Amniotic epithelial cell (primary cell): ENCODE measurements at places on chromosomes 6 and 20.

DNA sequence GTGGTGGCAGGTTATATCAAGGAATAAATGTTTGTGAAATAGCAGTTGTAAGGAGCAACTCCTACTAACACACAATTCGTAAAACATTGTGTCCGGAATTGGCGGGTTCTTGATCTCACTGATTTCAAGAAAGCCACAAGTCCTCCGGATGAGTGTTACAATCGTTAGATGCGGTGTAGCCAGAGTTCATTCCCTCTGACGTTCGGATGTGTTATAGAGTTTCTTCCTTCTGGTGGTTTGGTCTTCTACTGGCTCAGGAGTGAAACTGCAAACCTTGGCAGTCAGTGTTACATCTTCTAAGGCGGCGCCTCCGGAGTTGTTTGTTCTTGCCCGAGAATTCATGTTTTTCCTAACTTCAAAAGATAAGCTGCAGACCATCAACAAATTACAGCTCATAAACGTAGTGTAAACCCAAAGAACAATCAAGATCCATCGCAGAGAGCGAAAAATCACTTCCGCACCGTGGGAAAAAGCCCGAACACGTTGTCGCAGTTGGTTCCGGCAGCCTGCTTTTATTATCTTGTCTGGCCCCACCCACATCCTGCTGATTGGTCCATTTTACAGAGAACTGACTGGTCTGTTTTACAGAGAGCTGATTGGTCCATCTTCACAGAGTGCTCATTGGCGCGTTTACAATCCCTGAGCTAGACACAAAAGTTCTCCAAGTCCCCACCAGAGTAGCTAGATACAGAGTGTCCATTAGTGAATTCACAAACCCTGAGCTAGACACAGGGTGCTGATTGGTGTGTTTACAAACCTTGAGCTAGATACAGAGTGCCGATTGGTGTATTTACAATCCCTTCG lies 58.2 kb downstream of the TRIM27 start:
- DNase-seq = peak; percentile 21

- peak; percentile 45 for DNase-seq
Observed at GRCh38 chr6:152952045-152952444, 30.8 kb downstream of the FBXO5 start.

GRCh38 chr6:149919834-149920225 lies 3.1 kb downstream of the RAET1G start:
- DNase-seq = no peak

DNA sequence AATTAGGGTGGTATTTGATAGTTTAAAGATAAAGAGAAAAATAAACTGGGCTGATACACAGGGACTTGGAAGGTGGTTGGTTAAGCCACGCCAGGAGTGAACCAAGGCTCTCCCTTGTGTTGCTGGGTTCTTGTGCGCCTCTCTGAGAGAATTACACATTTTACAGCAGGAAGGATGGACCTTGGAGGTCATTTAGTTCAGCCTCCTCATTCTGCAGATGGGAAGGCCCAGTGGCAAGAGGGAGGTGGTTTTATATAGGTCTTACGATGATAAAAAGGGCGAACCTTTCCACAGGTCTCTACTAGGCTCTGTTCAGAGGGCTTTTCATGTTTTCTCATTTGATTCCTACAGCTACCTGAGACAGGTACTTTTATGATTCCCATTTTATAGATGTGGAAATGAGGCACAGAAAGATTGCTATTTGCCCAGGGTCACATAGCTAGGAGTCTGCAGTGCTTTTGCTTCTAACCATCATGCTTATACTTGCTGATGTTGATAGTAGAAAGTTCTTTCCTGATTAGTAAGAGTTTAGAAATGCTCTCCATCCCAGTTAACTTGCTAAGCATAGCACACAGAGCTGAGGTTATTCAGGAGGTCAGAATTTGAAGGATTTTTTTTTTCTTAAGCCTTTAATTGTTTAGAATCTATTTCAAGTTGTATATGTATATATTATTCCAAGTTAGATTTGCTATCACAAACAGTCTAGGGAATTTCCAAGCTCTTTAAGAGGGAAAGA lies 12.8 kb downstream of the HIVEP1 start:
- peak; percentile 70 for DNase-seq

- peak; percentile 61 for DNase-seq
Observed at GRCh38 chr6:56949925-56950495, 4.9 kb upstream of the BEND6 start.

DNA sequence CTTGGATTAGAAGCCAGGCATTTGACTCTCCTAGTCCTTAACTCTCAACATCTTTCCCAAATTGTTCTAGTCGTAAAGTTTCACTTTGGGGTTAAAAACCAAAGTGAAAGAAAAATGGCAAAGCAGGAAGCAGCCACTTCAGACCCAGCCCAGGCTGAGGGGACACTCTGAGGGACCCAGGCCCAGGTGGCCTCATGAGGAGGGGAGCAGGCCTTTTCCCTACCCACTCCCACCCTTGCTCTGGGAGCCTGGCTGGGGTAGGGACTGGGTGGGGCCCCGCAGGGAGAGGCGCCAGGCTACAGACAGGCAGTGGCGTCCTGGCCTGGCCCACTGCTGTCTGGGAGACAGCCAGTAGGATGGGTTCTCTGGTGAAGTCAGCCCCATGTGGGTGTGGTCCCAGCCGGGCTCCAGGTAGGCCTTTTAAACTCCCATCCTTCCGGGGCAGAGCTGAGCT lies 68.7 kb upstream of the MYL9 start:
- no peak for DNase-seq

- DNase-seq = peak; percentile 94
Observed at GRCh38 chr6:87731818-87732661, 30.0 kb upstream of the AKIRIN2 start.

GRCh38 chr6:12865117-12865516 lies 148.6 kb downstream of the PHACTR1 start:
- DNase-seq = no peak

DNA sequence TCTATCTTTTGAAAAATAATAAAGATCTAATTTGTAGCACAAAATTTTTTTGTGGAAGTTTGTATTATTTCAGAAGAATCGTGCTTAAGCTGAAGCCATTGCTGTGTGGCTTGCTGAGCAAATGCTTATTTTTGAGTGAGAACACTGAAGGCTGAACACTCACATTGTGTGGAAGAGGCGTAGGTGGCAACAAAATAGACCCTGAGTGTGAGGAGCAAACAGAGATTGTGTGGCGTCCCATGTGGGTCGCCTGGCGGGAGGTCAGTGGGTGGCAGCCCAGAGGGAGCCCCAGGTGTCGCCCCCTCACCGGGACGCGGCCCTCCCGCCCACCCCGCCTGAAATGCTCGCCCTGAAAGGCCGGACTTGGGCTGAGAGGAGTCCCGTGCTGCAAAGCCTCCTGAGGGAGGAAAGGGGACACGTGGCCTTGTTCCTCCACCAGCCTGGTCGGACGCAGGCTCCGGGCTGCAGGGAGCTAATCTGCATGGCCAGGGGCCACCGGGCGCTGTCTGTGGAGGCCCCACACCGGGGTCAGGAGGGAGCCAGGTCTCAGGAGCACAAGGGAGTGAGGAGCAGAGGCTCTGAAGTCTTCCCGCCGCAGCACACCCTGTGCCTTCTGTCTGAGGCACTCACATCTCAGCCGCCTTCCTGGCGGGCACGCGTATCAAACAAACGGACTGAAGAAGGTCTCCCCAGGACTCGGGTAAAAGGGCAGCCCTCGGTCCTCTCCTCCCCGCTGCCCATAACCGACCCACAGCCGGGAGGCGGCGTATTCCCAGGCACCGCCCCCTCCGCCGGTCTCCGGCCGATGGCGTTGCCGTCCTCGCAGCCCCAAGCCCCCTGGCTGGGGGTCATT lies 15.9 kb downstream of the DDO start:
- no peak for DNase-seq

DNA sequence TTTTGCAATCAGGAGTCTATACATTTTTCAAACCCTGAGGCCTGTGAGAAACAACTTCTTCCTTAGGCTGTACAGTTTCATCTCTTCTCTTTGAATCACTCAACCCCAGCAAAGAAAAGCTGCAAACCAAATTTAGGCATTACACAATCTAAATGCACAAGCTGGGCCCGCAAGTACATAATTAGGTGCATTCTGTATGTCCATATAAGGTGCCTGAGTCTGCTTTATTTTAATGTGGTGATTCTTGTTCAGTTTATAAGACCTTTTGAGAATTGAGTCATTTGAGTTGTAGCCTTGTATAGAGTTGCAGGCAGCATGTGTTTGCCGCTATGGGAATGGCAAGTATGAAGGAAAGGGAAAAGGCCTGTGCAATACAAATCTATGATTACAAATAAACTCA lies 709.6 kb upstream of the MARCKS start:
- peak; percentile 77 for DNase-seq

GRCh38 chr6:46963626-46964025 lies 41.9 kb upstream of the ADGRF5 start:
- peak; percentile 96 for DNase-seq

DNA sequence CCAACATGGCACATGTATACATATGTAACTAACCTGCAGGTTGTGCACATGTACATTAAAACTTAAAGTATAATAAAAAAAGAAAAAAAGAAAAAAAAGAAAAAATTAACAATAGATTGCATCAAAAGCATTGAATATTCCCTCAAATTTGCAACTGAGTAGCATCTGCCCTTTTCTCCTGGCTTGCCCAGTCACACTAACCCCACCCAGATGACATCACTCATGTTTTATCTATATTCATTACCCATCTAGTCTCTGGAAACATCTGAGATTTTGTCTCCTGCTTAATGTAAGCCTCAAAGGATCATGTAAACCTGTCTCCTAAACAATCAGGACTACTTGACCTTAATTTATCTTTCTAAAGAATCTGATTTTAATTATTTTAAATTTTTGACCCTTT lies 706.8 kb downstream of the CD109 start:
- no peak for DNase-seq

- DNase-seq = peak; percentile 47
Observed at GRCh38 chr6:107670792-107671199, 153.3 kb downstream of the SCML4 start.

DNA sequence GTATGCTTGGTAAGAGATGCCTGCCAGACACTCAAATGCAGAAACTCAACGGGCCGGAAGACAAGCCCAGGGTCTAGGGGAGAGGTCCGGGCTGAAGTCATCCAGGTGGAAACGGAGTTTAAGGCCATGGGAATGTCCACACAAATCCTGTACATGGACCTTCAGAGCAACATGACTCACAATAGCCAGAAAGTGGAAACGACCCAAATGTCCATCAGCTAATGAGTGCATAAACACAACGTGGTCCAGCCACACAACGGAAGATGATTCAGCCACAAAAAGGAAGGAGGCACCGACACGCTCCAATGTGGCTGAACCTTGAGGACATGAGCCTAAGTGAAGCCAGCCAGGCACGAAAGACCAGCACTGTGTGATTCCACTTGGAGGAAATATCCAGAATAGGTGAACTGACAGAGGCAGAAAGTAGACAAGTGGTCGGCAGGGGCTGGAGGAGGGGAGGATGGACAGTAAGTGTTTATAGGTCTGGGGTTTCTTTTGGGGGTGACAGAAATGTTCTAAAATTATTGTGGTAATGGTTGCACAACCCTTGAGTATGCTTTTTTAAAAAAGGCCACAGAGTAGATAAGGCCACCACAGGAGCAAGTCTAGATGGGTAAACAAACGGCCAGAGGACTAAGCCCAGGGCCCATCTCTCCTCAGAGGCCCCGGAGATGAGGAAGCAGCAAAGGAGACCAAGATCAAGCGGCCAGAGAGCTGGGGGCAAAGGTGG lies 105.6 kb downstream of the PREX1 start:
- peak; percentile 82 for DNase-seq

DNA sequence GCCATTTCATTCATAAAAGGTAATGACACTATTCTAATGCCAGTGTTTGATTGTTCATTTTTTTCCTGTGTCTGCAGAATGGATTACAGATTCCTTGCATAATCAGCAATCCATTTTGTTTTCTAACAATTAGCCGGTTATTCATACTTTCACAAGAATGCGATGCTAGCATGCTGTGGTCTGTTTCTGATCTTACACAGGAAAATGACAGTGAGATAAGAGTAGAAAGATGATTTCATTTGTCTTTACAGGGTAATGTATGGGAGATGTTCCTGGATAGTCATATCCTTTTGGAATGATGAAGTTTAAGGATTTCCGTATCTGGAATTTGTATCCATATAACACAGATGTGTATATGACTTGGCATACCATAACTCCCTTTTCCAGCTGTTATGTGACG lies 207.3 kb downstream of the FARS2 start:
- DNase-seq = peak; percentile 66

GRCh38 chr6:116254297-116255056 lies 602 bp upstream of the TSPYL4 start:
- DNase-seq = no peak
